NCI-H1436 treated with DMSO at 0.1 percent for 48 hours (cell line): ENCODE measurements at places on chromosomes 6 and 20.

DNA sequence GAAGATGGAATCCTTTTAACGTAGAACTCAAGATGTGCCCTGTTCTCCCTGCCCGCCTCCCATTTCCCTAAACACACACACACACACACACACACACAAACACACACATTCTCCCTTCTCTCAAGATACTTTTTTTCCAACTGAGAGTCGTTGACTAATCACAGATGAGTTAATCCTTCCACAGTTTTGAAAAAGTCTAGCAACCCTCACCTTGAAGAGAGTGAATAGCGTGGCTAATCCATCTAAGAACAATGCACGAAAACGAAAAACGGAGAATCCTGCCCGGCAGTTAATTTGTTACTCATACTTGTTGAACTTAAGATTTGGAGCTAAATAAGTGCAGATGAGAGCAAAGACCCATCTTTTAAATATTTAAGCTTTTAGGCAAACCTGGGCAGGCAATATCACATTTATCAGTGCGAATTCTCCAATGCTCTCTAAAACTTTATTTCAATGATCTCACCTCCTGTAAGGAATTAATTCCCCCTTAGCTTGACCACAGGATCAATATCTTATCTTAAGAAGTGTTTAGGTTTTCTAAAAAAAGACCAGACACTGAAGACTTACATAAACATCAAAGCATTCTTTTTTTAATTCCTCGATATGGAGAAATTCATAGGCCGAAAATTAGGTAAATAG, 1.1 kb downstream of the AGPAT4 start:
- DNase-seq, result no peak

GRCh38 chr6:56864171-56864616, 90.7 kb upstream of the BEND6 start:
- DNase-seq, result no peak

DNA sequence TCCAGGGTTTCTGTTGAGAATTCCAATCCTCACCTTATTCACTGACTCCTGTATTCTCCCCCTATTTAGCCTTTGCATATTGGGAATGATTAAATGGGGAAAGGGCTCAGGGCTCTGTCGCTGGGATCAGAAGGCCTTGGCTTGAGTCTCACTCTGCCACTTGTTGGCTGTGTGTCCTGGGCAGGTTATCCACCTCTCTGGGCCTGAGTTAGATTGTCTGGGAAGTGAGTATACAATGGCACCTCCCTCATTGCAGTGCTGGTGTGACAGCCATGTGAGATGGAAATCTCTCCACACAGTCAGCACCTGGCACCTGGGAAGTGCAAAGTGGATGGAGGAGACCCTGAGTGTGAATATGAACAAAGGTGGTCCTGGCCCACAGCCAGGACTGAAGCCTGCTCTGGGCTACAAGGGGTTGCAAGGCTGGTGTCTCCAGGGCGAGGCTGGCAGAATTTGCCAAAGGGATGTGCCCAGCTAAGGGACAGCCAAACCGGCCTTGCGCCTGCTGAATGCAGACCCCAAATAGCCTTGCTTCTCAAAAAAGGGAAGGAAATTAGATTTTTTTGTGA, 200.0 kb upstream of the PMEPA1 start:
- DNase-seq, result no peak

DNA sequence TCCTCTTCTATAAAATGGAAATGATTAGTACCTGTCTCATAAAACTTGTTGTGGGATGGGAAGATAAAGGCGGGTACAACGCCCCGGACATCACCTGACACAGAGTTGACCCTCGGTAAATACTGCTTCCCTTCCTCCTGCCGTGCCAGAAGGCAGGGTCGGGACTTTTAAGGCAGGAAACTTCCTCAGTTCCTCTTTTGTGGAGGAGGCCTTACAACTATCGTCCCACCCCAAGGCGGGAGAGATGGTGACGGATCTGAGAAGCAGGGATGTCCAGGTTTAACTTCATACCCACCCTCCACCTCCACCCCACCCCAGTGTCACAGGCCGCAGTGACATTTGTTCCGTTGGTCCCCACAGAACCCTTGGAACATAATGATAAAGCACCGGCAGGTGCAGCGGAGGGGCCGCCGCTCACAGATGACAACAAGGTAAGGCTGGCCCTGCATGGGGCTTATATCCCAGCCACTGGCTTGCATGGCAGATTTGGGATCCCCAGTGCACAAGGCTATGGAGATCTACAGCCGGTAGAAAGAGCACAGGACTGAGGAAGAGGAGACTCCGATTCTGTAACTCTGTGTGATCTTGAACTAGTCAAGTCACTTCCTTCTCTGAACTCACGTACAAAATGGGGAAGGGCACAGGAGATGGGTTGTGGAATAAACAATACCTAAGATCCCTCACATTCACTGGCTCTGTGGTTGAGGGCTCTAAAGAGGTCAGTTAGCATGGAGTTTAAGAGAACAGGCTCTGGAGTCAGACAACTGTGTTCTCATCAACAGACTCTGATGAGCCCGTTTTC, 764 bp downstream of the DNTTIP1 start:
- DNase-seq, result no peak

DNA sequence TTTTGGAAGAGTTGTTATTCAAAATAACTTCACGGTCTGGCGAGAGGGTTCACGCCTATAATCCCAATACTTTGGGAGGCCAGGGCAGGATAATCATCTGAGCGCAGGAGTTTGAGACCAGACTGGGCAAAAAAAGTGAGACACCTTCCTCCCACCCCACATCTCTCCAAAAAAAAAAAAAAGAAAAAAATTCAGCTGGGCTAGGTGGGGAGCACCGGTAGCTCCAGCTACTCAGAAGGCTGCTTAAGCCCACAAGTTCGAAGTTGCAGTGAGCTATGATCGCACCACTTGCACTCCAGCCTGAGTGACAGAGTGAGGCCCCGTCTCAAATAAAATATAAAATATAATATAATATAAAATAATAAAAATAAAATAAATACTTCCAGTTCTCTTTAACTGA, 10.4 kb downstream of the OR2B2 start:
- no peak for DNase-seq

GRCh38 chr20:49466114-49466912, 16.2 kb downstream of the KCNB1 start:
- no peak for DNase-seq

DNA sequence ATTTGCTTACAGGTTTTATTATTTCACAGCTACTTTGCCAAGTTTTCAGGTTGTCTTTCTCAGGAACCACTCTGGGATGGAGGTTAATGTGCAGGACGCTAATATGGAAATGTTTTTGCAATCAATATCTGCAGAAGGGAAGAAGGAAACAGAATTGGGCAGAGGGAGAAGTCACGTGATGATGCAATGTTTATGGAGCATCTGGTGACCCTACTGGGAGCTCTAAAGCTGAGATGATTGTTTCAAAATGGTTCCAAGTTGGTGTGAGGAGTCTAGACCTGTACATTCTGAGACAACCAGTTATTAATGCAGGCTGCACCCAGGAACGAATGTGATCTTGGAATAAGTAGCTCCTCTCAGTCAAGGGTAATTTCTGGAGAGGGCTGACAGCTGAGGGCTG, 905.4 kb upstream of the FLRT3 start:
- DNase-seq, result no peak

DNA sequence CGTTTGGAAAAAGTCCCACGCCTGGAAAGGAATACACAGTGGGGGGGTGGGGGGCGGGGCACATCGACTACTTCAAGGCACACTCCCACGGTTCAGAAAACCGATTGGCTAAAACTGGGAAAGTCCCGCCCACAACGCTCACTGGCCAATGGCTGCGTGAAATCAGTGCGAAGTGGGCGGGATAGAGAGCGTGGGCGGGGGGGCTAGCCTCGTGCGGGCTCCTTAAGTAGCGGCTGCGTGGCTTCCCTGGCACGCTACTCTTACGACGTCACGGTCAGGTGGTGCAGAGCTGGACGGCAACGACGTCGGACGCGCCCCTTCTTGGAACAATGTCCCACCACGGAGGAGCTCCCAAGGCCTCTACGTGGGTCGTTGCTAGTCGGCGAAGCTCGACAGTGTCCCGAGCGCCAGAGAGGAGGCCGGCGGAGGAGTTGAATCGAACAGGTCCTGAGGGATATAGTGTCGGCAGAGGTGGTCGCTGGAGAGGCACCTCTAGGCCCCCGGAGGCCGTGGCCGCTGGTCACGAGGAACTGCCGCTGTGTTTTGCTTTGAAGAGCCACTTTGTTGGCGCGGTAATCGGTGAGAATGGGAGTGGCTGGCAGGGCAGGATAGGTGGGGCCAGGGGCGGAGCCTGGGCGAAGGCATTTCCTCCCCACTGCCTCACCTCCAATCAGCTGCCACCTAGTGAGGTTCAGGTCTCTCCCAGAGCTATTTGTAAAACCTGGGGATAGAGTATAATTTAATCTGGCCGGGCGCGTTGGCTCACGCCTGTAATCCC, at the start of gene DDX43:
DDX43 (plus strand) TSS at position 252 of the 778 bp plus-strand sequence; CDS start at position 330, 78 bp downstream.
- no peak for DNase-seq

GRCh38 chr6:136191606-136192312, 58.4 kb downstream of the MTFR2 start:
- no peak for DNase-seq

GRCh38 chr6:53299331-53300005, 49.3 kb downstream of the ELOVL5 start:
- no peak for DNase-seq

DNA sequence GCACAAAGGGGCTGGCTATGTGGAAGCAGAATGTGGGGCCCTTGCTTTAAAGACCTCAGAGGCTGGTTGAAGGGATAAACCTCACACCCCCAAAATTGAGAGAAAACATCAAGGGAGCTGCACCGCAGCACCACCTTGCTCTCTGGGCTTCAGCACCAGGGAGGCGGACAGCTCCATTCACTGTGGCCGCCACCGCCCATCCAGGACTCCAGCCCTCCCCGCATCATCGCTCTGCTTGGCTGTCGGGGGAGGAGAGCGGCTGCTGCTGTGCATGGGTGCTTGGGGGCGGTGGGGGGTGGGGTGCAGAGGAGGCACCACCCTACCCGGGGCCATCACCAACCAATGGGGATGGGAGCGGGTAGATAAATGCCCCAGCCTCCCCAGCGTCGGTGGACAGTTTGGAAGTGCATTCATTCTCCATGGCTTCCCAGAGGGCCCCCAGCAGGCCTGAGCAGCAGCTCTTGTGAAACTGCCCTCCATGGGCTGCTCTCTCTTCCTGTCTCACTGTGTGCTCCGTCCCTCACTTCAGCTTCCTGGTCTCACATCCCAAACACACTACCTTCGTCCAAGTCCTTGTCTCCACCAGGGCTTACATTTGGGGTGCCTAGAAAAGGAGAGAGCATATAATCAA, 75.7 kb upstream of the BHLHE23 start:
- DNase-seq, result no peak

GRCh38 chr6:159642481-159642880, 50.6 kb downstream of the SOD2 start:
- no peak for DNase-seq

DNA sequence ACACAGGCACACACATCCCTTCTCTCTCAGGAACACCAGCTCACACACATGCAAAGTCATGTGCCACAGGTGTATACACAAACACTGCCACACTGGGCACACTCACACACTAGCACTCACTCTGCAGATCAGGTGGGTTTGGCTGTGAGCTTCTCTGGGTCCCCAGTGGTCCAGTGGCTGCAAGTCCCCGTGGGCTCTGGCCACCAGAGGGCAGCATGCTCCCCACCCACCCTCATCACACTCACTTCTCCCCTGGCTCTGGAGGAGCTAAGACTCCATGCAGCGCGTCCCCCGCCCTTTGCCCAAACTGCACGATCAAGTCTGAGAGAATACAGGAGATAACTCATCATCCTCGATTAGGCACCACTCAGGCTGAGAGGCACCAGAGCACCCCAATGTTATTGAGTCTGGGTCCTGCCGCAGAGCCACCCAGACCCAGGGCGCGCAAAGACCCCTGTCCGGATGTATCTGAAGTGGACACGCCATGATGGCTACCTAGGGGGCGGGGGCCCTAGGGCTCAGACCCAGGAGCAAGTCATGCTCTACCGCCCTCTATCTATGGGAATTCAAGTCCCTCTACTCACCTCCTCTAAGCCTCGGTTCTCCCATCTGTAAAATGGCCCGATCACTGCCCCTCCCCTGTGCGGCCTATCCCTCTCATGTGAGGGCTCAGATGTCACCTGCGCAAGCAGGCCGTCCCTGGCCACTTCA, 90.5 kb downstream of the GRM4 start:
- DNase-seq, result no peak

DNA sequence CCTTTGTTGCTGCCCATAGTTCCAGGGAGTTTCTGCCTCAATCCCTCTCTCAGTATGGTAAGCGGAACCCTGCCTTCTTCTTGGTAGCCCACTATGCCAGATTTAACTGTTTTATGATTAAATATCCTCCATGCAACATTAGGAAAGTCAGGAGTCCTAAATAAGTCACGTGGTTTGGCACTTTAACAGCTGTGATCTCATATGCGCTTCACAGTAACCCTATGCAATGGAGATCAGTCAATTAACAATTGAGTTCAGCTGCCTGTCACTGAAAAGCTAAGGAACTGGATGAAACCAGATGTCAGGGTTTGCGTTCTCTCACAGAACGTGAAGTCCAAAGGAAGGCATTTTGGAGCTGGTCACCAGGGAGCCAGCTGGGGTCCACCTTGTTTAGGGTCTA, 81.6 kb downstream of the PSMB1 start:
- DNase-seq, result no peak

DNA sequence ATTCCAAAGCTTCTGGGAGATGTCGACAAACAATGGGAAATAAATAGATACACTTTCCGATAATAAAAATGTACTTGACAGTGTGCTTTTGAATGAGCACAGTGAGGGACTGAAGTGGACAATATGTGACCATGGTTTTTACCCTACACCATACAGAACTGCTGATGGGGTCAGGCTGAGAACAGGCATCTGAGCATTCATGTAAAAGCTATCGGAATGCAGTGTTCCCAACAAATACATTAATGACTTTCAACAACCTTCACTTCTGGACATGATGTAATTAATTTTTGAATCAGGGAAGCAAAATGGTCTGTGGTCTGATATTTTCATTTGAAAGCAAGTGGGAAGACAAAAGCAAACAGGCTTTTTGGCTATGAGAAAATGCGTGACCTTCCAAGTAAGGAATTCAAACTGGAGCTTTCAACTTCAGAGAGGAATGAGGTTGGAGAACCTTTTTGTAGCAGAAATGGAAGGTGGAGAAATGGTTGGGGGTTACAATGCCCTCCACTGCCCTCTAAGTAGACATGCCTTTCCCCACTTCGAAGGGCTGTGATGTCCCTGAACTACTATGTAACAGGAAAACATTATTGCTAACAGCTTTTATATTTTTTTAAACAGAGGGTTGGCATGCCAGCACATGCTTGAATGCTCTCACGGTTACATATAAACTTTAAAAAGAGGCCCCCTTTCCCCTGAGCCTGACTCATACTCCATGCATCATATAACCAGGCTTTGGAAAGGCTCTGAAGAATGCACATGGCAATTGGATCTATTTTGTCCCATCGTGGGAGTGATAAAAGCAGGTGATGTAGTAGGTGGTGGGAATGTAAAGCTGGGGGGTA, 203.5 kb upstream of the CITED2 start:
- DNase-seq, result no peak

DNA sequence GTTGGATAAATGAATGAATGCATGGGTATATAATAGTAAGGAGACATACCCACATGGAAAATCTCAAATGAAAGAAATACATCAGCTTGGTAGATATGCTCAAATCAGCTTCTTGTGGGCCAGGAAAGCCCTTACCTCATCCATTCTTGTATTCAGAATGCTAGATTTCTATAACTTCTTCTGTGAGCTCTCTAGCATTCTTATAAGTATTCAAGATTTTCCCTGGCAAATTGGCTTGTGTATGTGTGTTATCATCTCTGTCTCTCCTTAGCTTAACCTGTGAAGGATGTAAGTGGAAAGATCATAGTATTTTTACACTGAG, 100.8 kb downstream of the OR2B2 start:
- DNase-seq, result no peak

GRCh38 chr20:33316343-33316742, 33.3 kb downstream of the BPIFB1 start:
- DNase-seq, result no peak
